ENCODE measurements at places on chromosomes 16 and 17. TPM values are rescaled to one million over a fixed set of nuclear protein-coding genes. Genes with fewer than 3 reads are reported as not detected.

Gene SHISA6
- not detected for total RNA-seq

DNA sequence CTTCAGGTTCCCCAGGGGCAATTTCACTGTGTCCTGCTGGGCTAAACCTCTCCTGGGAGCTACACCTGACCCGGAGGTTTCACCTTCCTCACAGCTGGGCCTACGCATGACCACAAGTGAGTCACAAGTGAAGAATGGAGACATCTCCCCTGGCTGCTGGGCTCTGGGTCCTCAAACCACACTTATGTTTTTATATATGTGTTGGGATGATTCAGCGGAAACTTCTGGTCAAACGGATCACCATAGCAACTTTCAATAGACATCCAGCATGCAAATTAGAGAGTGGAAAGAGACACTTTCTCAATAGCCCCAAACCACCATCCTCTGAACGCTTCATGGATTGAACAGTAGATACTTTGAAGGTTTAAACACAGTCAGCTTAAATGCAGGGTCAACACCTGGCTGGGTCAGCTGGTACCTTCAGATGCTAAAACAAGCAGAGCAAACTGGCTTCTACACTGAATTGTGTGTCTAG lies 28.0 kb upstream of the MAF start:
- peak; percentile 90 for DNase-seq

GRCh38 chr16:9055115-9055514 lies 36.3 kb upstream of the HAPSTR1 start:
- DNase-seq, result no peak

DNA sequence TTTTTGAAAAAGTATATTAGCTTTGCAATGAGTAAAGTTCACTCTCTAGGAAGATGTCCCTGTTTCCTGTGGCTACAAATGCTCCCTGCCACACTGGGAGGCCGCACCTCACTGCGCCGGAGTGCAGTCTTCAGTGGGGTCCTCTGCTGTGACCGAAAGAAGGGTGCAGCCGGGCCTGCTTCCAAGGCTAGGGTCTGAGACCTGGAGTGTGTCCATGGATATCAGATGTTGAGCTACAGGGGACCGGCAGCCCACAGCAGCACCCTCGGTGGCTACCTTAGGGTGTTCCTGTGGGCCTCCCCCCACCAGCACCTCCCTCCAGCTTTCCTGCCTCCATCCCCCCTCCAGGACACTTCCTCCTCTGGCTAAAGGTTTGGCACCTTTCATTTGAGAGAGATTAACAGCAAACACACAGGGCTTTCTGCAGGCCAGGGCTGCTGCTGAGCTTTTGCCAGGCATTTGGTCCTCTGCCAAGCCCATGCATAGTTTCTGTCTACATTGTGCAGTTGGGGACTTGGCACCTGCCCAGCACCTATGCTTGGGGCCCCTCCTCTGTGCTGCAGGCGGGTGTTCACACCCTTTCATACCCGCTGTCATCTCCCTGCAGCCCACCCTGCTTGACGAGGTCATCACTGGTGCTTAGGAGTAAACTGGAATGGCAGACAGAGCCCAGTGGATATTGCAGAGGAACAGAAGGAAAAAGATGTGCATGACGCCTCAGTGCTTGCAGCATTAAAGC lies 33.8 kb upstream of the CRISPLD2 start:
- DNase-seq, result no peak

- DNase-seq, result no peak
Measured at GRCh38 chr17:68457168-68457538, at the start of gene WIPI1. WIPI1 (minus strand) TSS chr17:68457496; CDS start chr17:68457421, 75 bp downstream.

DNA sequence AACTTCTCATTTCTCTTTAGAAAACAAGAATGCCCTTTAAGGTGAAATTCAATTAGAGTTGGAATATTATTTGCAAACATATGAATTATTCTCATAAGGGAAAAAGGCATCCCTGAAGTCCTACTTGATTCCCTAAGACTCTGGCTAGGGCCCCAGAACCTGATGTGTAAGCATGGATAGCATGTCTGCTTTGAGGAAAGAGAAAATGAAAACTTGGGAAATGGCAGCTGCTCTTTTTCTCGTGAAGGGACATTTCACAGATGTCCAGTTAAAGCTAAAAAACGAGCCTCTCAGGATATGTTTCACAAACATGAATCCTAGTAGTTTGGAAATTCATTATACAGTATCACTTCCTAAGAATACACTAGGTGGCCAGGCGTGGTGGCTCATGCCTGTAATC lies 112.3 kb upstream of the CLEC3A start:
- no peak for DNase-seq

DNA sequence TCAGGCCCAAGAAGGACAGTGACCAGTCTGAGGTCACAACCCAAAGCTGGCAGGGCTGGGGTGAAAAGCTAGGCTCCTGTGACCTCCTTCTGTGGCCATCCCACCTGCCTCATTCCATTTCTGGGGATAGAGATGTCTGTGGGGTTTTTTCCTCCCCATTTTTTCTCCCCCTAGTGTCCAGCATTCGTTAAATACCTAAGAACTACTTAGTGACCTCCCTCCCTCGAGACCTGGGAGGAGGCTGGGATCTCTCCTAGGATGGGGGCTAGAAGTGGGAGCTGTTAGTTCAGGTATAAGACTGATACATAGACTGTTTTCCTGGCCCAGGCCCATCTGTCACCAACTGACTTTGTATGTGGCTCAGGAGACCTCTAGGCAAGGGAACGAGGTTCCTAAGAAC lies 20.5 kb upstream of the STAC2 start:
- DNase-seq, result no peak

- no peak for DNase-seq
Measured at GRCh38 chr16:5206331-5206990, 108.9 kb upstream of the EEF2KMT start.

DNA sequence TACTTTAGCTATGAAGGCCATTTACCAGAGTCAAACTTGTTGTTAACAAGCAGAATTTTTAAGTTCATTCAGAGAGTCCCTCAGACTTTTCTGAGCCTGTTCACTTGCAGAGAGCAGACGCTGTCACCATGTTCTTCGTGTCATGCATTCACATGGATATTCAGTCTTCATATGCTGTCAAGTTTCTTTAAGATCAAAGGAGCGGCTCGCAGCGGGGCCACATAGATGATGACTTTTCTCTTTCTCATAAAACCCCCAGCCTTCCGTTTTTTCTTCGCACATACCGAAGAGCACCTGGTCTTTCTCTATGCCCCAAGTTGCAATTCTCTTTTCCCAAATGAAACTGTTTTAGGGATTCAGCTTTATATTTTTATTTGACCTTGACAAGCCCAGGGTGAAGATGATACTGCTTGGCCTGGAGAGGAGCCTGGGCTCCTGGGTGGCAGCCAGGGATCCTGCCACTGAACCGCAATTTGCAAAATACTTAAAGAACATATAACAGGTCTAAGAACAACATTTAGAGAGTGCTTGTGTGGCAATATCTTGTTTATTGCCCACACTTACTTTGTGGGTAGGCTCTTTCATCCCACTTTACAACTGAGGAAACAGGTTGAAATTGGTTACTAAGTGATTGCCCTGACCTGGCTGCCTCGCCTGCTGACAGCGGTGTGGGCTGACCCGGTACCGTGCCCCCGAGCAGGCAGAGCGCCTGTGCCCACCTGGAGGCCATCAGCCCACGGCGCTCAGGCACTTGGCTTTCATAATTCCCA lies 22.9 kb downstream of the SEC14L1 start:
- no peak for DNase-seq

- DNase-seq, result no peak
Measured at GRCh38 chr16:16016388-16016964, 67.1 kb downstream of the ABCC1 start.

- no peak for DNase-seq
Measured at GRCh38 chr16:8589900-8590688, at the start of gene TMEM114. TMEM114 (minus strand) TSS chr16:8590511; CDS start chr16:8589838, 673 bp downstream.

DNA sequence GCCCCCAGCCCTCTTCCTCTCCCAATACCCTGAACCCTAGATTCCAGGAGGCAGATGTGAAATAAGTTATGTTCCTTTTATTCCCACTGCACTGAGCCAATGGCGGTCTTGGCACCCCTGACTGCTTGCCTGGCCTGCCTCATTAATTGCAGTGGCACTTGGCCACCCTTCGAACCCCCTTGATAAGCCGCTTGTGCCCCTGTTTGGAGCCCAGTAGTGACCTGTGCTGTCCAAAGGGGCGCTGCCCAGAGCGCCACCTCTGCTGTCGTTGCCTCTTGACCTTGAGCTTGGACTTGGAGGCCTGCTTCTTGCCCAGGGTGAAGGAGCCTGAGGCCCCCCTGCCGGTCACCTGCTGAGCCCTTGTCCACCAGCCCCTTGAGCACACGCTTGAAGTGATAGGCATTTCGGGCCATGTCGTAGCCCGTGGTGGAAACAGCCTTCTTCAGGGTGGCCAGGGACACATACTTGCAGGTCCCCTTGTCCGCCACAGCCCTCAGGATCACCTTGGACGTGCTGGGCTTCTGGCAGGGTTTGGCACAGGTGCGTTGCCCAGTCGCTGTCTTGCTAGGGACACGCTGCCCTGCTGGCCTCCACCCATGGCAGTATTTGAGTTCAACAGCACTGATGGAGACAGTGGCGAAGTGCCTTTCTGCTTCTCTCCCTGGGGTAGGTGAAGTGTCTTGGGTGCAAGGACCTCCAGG lies 5.7 kb downstream of the SGCA start:
- DNase-seq, result no peak

GRCh38 chr16:13697568-13697967 lies 222.4 kb upstream of the ERCC4 start:
- DNase-seq, result no peak
